Adipose tissue (tissue), 3 donors: ENCODE measurements at places on chromosomes 3 and 15. TPM values are rescaled to one million over a fixed set of nuclear protein-coding genes. Genes with fewer than 3 reads are reported as not detected.

Gene MAGEL2
- polyA plus RNA-seq, result 0.26 TPM

Gene IGSF10
- 0.90 TPM for polyA plus RNA-seq

Gene SLC12A1
- not detected for polyA plus RNA-seq

Gene ROBO1
- 5.8 TPM for polyA plus RNA-seq

Gene NFKBIZ
- 41.7 TPM for polyA plus RNA-seq

Gene CCNB2
- polyA plus RNA-seq, result 0.44 TPM

Gene GOLGA6D
- polyA plus RNA-seq, result not detected

Gene GPR62
- 0.07 TPM for polyA plus RNA-seq

Gene INSYN1
- polyA plus RNA-seq, result 1.2 TPM

Gene TSEN2
- polyA plus RNA-seq, result 12.4 TPM

Gene GCSAM
- 0.12 TPM for polyA plus RNA-seq

Gene SAXO2
- polyA plus RNA-seq, result 1.0 TPM

Gene GOLGA8Q
- 1.6 TPM for polyA plus RNA-seq

Gene HESX1
- polyA plus RNA-seq, result 0.64 TPM

Gene FANCI
- polyA plus RNA-seq, result 1.5 TPM

Gene MYLK
- 16.0 TPM for polyA plus RNA-seq

Gene GRK7
- polyA plus RNA-seq, result not detected

Gene SNX22
- polyA plus RNA-seq, result 0.90 TPM

Gene SUSD5
- 1.9 TPM for polyA plus RNA-seq

Gene ITGA11
- polyA plus RNA-seq, result 5.1 TPM

Gene ZNF717
- 4.2 TPM for polyA plus RNA-seq

Gene IL17RB
- polyA plus RNA-seq, result 3.5 TPM

Gene FNDC3B
- polyA plus RNA-seq, result 12.9 TPM

Gene MKRN2OS
- not detected for polyA plus RNA-seq

Gene SYNPR
- not detected for polyA plus RNA-seq

Gene CLASP2
- polyA plus RNA-seq, result 4.9 TPM

Gene RAD18
- 2.0 TPM for polyA plus RNA-seq

Gene FBXL2
- 2.1 TPM for polyA plus RNA-seq

Gene GPR160
- polyA plus RNA-seq, result 11.0 TPM

Gene EEFSEC
- polyA plus RNA-seq, result 9.0 TPM

Gene GCHFR
- polyA plus RNA-seq, result 125 TPM

Gene LRRC31
- not detected for polyA plus RNA-seq

Gene C3orf85
- not detected for polyA plus RNA-seq

Gene CYP1A1
- 0.21 TPM for polyA plus RNA-seq

Gene NLGN1
- polyA plus RNA-seq, result 1.8 TPM

Gene SPATA12
- polyA plus RNA-seq, result not detected

Gene SNX4
- polyA plus RNA-seq, result 14.0 TPM

Gene IL5RA
- polyA plus RNA-seq, result 0.07 TPM
